ENCODE measurements at places on chromosomes 2 and 18.

DNA sequence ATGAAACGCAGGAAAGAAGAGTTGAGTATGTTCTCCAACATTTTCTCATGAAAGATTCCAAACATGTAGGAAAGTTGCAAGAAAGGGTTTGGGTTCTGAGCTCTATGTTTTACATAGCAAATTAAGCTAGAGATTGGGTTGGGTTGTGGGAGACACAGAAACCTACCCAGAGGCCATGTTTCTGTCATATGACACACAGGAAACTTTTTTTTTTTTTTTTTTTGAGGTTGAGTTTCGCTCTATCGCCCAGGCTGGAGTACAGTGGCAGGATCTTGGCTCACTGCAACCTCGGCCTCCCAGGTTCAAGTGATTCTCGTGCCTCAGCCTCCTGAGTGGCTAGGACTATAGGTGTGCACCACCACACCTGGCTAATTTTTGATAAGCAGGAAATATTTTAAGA is 57.6 kb downstream of the DOCK10 start:
- DNase-seq: no peak

- no peak for DNase-seq
Measured at GRCh38 chr2:36392571-36393255, 37.1 kb downstream of the CRIM1 start.

- DNase-seq: no peak
Measured at GRCh38 chr2:240603846-240604245, 17.3 kb downstream of the CAPN10 start.

GRCh38 chr2:38409156-38410102 is 32.4 kb upstream of the ATL2 start:
- DNase-seq: no peak

DNA sequence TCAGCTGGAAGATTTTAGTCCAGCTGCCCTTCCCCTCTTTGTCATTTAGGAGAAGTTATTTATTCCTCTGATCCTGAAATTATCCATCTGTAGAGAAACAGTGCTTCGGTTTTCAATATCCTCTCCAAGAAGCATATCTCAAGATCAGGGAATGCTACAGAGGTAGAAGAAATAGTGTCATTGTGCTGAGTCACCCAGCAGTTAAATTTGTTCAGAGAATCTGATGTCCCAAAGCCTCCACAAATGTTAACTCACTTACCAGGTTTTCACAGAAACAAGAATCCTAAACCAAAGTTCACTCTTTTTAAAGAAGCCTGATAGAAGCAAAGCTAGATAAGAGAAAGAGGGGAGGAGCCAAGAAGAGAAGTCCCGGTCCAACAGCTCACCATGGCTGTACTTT is 480.7 kb upstream of the GYPC start:
- no peak for DNase-seq

DNA sequence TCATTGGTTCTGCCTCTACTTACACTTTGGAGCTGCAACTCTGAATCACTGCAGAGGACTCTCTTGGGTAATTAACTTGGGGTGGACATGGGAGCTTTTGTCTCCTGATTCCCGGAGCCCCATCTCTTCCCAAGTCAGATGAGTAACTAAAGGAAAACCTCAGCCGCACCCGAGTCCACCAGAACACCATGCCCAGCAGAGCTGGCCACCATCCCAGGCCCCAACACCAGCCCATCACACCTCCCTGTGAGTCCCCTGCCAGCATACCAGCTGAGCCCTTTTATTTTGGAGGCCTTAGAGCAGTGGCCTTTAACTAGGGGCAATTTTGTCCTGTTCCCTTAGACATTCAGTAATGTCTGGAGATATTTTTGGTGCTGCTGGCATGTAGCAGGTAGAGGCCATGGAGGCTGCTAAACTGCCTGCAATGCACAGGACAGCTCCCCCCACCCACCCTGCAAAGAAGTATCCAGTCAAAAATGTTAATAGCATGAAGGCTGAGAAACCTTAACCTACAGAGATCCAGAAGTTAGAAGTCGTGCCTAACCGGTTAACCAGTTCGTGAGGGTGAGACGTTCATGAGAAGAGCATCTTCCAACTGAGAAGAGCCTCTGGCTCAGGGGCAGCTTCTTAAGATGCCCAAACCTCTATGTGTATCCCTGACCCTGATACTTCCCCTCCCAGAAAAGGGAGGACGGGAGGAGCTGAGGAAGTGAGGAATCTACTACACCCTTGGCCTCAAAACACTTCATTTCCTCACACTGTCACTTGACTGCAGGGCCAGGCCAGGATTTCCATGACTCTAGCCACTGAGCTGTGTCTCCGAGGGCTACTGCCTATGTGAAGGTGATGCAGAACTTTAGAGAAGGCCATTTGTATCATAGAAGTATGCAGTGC is 139.9 kb upstream of the EPAS1 start:
- DNase-seq: no peak

DNA sequence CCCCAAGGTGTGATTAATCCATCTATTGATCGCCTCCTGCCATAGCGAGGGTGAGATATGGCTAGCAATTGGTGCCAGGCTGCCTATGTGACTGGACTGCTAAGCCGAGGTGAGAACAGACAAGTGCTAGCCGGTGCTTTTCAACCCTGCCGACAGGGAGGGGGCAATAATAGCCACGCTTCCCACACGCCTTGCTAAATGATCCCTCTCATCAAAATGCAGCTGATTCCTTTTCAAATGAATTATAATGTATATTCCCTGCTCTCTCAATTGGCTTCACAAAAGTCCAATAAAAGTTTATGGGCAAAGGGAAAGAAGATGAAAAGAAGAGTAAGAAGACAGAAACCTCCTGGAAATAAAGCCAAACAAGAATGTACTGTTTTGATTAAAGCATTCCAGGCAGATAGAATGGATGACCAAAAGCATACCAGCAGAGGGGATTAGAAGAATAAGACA is 235.6 kb downstream of the ICOS start:
- no peak for DNase-seq

DNA sequence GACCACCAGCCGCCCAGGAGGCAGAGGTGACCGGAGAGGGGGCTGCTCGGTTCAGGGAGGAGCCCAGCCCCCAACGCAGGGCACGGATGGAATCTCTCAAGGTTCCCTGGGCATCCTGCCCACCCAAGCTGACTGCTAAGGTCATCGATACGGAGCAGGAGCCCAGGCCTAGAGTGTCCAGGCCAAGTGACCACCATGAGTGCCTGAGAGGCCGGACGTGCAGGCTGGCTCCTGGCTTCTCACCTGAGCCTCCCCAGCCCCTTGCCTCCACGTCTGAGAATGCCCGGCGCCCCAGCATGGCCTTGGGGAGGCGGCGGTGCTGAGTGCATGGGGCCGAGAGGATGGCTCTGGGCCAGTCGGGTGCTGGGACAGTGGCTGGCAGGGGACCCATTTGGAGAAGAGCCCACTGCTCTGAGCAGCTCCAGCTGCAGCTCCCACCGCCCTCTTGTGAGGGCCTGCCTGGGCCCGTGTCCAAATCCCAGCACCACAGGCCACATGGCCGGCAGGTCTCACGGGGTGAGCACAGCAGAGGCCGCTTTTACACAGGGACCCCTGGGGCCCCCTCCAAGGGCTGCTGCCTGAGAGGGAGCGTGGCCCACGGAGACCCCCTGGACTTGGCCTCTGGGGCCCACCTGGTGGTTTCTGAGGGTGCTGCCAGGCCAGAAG is 102.8 kb upstream of the CTDP1 start:
- DNase-seq: no peak

GRCh38 chr2:28263690-28264089 is 129.0 kb upstream of the FOSL2 start:
- DNase-seq: no peak

DNA sequence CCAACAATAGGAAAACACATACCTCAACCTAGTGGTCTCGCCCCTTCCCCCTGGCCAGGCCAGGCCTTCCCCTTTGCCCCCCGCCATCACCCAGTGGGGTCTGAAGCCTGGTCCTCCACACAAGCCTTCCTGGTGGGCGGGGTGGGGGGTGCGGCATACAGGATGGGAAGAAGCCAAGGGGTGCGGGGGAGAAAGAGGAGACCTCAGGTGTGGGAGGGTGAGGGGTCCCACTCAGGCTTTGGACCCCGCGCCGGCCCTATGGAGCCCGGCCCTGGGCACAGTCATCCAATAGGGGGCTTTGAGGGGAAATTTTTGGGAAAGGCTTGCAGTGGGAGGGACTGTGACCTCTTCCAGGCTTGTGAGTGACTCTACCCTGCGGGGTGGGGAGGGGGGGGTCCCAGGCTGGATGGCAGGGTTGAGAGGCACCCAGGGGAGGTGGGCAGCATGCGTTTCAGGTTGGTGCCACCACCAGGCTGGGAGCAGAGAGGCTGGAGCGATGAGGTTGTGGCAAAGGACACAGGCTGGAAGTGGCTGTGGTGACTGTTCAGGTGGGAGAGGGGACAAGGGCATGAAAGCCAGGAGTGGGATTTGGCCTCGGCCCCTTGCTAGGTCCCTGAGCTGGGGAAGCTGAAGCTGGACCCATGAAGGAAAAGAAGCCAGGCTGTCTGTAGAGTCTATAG is 1.3 kb downstream of the SLC66A3 start:
- no peak for DNase-seq

- DNase-seq: no peak
Measured at GRCh38 chr2:172709566-172710291, 25.9 kb upstream of the RAPGEF4 start.

DNA sequence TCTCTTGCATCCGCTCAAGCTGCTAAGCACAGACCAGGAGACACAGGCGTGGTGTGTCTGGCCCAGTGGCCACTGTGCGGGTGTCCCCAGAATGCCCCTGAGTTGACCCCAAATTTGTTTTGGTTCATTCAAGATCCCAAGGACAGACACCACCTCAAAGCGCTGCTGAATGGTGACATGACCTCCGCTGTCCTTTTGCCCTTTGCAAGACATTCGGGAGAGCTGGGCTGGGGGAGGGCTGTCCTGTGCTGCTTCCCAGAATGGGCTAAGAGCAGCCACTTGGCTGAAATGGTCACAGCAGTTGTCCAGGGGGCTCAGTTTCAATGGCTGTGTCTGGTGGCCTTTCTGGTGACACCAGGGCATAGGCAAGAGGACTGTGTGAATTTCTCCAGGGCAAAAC is 84.1 kb downstream of the SMIM21 start:
- no peak for DNase-seq

DNA sequence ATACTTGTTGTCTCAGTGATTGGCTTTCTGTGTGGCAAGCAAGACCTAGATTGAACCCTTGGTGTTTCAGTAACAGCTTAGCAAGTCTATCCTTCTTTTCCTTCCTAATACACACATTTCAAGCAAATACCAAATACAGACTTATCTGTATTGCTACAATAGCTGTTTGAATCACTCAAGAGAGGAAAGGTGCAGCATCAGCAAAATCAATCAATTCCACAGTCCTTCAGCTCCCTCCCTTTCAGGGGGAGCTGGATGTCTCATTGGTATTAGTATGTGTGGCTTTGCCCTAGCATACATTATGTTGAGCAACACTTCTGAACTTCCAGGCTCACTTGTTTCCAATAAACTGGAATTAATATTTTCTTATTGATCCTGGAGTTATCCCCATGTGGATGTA is 323.1 kb downstream of the TMX3 start:
- DNase-seq: no peak

- DNase-seq: no peak
Measured at GRCh38 chr18:65994302-65994701, 243.5 kb downstream of the CDH7 start.

DNA sequence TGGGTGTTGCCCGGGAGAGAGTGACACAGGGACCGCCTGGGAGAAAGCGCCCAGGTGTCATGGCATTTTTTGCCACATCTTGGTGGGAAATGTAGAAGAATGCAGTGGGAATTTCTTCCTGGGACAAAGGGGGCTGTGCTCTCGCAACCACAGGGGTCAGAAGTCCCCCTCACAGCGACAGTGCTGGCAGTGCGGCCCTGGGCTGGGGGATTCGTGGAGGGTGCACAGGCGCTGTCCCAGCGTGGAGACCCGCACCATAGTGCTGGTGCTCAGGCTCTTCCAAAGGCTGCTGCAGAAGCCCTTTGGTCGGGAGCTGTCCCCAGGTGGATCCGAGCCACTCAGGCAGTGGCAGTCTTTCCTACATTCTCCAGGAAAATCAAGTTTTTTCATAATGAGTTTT is 128.8 kb upstream of the SOX11 start:
- DNase-seq: no peak

DNA sequence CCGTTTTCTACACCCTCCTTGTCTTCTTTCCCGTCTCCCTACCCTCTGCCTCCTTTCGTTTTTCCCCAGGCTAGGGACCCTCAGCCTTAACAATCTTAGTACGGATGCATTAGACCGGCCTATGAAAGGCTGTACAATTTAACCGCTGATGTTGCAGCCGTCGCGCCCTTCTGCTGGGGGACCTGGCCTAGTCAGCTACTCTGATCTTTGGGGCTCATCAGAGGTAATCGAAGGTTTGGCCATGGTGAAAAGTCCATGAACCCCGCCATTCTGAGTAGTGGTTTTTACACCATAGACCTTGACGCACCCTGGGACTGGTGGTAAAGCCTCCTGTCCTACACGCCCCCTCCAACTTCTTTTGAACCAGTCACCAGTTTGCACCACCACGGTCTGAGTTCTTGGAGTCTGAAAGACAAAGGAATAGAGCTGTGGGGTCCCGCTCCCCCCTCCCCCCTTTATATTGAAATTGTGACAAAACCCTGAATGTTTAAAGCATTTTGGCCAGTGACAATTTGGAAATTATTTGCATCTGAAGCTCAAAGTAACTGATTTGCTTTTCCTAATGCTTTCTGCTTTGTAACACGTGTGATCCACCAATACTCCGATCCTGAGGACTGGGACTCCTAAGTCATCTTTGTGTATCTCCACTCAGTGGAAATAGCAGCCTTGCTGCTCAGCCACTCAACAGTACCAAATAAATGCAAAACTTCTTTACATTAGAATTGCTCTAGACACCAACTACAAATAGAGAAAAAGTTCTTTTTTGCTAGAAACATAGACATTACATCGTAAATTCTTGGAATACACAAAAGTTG is 642 bp upstream of the SRSF7 start:
- no peak for DNase-seq

GRCh38 chr2:105521176-105521575 is 122.3 kb upstream of the FHL2 start:
- DNase-seq: no peak

DNA sequence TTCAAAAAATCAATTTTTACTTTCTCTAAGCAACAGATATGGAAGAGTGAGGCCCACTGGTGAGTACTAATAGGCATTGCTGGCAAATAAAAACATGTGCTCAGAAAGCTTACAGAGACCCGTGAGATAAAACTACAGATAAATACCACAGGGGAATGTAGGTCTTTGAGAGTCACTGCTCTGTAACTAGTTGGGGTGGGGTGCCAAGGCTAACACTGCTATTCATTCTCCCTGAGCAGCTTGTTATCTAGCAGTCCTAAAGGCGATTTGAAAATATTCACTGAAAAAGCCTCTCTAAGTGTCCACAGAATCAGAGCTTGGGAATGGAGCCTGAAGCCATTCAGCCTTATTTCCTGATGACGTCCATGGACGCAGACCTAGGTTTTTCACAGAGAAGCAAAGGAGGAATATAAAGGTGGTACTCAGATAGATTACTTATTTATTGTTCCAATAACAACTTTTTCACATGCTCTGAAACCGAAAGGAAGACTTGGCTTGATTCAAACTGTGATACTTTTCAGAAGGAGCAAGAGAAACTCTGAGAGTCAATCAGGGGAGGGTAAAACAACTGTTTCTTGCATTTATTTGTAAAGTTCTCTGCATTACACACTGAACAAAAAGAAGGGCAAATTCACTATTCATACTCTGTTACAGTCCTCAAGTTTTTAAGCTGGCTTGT is 188.4 kb downstream of the PPP1R1C start:
- DNase-seq: no peak

GRCh38 chr2:25941042-25941441 is 41.3 kb downstream of the KIF3C start:
- no peak for DNase-seq

All from NB4 (cell line).